ENCODE measurements at places on chromosomes 1 and 21. TPM values are rescaled to one million over a fixed set of nuclear protein-coding genes. Genes with fewer than 3 reads are reported as not detected.

FBXO2 gene
- total RNA-seq = 3.0 TPM

LRRC8B gene
- total RNA-seq = 6.0 TPM

SYPL2 gene
- 9.0 TPM for total RNA-seq

MDM4 gene
- 75.9 TPM for total RNA-seq

VANGL2 gene
- total RNA-seq = 2.4 TPM

CHI3L1 gene
- 26.7 TPM for total RNA-seq

CCDC17 gene
- 2.3 TPM for total RNA-seq

MROH7 gene
- total RNA-seq = 2.5 TPM

NBPF20 gene
- total RNA-seq = 2.1 TPM

TMEM51 gene
- total RNA-seq = 6.4 TPM
